ENCODE measurements at places on chromosomes 12 and 14.
A peak's percentile ranks its signal among the peaks of the same experiment; 100 is the strongest.

GRCh38 chr14:55938249-55938791 is 179.9 kb upstream of the PELI2 start:
- no peak for DNase-seq

- DNase-seq, result no peak
Measured at GRCh38 chr14:32336702-32337101, 7.6 kb downstream of the AKAP6 start.

GRCh38 chr14:85247071-85247470 is 282.9 kb upstream of the FLRT2 start:
- DNase-seq, result no peak

DNA sequence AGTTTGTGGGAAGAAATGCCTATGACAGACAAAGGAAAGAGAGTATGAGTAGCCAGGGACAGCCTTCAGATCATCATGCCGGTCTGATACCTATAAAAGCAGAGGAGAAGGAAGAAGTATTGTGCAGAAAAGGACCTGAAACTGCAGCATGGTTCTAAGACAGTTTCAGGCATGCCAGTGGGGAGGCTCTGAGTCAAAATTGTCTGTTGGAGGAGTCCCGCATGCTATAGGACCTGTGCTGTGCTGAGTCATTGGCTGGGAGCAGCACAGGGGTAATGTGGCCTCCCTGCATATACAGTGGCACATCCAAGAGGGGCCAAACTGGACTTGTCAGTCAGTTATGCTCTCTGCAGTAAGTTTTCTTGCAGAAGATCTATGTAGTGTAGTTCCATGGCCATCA is 40.7 kb downstream of the NEUROD4 start:
- peak; percentile 37 for DNase-seq

- no peak for DNase-seq
Measured at GRCh38 chr12:26572137-26572536, 260.9 kb downstream of the ITPR2 start.

DNA sequence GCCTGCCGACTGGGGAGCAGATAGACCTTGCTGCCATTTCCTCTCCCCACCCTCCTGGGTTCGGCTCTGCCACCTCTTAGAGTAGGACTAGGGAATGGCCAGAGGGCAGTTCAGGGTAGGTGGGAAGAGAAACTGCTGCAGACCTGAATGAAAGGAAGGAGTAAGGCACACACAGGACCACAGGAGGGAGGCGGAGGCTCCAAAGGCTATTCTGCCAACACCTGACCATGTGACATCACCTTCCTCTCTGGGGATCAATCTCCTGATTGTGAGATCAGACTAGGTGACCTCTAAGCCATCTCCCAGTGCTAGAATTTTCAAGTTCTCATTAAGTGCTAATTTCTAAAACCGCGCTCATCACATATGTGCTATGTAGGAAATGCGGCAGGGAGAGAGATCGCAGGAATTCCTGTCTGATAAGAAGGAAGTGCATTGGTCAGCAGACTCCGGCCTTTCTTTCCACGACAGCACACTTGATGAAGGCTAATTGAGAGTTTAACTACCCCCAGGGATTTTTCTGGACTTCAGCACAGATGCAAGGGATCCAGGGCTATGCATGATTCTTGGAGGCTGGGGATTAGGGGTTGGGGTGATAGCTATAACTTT is 11.5 kb upstream of the TSPAN11 start:
- DNase-seq, result no peak

GRCh38 chr12:17235996-17236395 is 630.0 kb upstream of the LMO3 start:
- no peak for DNase-seq

DNA sequence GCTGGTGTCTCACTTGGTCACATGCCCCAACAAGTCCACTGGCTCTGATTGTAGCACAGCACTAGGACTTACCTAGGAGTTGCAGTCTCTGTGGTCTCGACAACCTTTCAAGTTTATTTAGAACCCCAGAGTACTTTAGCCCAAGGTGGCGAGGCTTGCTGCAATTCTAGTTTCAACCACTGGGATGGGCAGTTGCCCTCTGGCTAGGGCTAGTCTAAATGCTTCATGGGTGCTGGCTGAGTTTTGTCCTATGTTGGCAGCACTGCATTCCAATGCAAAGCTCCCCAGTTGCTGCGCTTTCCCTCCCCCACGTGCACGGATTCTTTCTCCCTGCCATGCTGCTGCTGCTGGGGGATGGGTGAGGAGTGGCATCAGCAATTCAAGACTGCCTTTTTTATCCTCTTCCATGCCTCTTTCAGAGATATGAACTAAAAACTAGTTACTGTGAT is 207.9 kb downstream of the SYNE2 start:
- peak; percentile 2 for DNase-seq

DNA sequence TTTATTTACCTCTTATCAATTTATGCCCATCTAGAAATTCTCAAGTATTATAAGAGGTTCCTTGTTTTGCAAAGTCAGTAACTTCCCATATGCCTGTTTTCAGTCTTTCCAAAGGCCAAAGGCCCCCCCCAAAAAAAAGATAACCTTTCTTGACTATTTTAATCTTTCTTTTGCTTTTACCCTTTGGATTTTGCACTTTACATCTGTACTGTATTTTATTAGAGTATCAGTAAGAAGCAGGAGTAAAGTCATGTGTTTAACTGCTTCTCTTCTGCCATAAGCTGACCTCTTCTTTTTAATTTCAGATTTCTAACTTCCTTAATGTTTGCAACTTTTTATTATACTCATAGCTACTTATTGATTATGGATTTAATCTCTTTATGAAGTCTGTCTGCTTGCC is 716.4 kb upstream of the NOVA1 start:
- DNase-seq, result no peak

DNA sequence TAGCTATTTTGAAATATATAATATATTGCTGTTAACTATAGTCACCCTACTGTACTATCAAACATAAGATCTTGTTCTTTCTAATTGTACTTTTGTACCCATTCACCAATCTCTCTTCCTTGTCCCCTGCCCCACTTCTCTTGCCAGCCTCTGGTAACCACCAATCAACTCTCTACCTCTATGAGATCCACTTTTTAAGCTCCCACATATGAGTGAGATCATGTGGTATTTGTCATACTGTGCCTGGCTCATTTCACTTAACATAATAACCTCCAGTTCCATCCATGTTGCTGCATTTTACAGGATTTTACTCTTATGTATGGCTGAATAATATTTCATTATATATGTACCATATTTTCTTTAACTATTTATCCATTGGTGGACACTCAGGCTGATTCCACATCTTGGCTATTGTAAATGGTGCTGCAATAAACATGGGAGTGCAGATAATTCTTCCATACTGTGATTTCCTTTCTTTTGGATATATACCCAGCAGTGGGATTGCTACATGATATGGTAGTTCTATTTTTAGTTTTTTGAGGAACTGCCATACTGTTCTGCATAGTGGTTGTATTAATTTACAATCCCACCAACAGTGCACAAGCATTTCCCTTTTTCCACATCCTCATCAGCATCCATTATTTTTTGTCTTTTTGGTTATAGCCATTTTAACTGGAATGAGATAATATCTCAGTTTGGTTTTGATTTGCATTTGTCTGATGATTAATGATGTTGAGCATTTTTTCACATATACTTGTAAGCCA is 33.5 kb upstream of the SPIC start:
- no peak for DNase-seq

- DNase-seq, result no peak
Measured at GRCh38 chr12:113586461-113586860, 114.8 kb upstream of the LHX5 start.

- no peak for DNase-seq
Measured at GRCh38 chr12:32139064-32139421, 32.4 kb downstream of the BICD1 start.

GRCh38 chr14:84458881-84459280 is 1071.1 kb upstream of the FLRT2 start:
- DNase-seq, result no peak

- DNase-seq, result peak; percentile 44
Measured at GRCh38 chr14:99605299-99605961, 1.4 kb upstream of the CCDC85C start.

DNA sequence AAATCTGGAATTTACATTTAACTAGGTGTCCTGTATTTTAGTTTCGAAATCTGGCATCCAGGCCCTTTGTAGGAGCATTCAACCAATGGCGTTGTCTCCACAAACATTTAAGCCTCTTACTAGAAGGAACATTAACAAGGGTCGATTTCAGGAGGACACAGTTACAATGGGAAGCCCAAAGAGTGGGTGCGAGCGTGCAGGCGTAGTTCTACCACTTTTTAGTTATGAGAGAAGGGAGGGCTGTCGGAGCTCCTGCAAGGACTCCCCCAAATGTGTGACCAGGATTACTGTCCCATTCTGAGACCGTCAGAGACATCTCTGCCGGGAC is 365 bp upstream of the ABHD4 start:
- no peak for DNase-seq

DNA sequence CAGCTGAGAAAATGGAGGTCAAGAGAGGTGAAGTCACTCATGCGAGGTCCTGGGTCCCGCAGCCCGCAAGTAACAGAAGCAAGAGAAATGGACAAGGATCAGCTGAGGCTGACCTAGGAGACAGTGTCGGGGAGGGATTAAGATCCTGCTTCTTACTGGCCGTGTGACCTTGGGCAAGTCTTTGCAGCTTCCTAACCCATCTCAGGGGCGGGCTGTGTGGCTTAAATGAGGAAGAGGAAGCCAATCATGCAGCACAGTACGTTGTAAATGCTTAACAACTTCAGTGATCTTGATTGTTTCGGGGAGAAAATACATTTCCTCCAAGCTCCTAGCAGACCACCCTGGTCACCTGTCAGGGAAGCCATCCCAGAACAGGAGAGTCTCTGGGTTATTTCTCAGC is 7.1 kb upstream of the PGF start:
- DNase-seq, result no peak

DNA sequence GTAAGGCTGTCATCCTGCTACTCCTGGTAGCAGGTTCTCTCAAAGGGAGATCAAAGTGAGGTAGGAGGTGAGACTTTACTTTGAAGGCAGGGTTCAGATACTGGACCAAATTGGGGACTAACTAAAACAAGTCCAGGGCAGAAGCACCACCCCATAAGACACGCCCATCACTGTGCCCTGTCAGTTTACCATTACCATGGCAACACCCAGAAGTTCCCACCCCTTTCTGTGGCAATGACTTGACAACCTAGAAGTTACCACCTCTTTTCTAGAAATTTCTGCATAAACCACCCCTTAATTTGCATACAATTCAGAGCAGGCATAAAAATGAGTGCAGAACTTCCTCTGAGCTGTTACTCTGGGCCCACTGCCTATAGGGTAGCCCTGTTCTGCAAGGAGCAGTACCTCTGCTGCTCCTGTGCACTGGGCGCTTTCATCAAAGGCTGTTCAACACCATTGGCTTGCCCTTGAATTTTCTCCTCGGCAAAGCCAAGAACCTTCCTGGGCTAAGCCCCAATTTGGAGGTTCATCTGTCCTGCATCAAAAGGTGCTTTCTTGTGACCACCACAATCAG is 64.8 kb upstream of the MAX start:
- DNase-seq, result no peak

GRCh38 chr14:22551605-22551997 is 37.4 kb downstream of the DAD1 start:
- no peak for DNase-seq

GRCh38 chr12:126355346-126355745 is 1290.1 kb downstream of the AACS start:
- DNase-seq, result no peak

- no peak for DNase-seq
Measured at GRCh38 chr12:73514672-73515071, 1023.0 kb upstream of the ATXN7L3B start.

GRCh38 chr12:117476341-117476740 is 114.9 kb upstream of the NOS1 start:
- no peak for DNase-seq

DNA sequence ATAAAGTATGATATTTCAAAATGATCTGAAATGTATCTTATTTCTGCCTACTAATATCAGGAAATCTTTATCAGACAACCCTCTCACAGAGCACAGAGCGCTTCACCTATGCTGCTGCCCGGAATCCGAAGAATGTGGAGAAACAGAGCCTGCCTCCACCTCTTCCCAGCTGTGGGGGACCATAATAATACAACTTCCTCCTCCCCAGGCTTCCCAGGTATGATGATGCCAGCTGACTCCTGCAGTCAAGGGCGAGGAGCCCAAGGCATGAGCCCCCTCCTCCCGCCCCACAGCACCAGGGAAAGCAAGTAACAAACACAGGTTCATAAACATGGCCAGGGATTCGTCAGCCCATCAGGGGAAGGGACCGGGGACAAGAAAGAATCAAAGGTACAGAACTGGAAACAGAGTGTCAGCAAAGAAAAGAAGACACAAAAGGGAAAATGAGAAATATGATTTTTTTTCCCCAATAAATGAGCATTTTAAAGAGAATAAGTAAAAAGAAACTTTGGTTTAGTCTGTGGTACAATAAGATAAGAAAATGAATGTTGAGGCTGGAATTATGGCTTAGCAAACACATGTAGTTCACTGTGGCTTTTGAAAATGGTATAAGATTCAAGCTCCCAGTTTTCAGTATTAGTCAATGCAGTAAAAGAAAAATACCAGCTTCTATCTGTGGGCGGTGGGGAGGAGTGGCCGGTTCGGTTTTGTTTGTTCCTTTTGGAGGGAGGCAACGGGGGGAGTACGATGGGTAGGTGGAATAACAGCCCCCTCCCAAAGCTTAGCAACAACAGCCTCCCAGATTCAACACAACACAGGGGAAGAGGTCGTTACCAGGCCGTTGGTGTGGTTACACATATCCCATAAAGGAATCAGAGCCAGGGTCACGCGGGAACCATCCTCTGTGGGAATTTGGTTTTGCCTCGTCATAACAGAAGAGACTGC is 68.3 kb downstream of the SETD3 start:
- DNase-seq, result no peak

DNA sequence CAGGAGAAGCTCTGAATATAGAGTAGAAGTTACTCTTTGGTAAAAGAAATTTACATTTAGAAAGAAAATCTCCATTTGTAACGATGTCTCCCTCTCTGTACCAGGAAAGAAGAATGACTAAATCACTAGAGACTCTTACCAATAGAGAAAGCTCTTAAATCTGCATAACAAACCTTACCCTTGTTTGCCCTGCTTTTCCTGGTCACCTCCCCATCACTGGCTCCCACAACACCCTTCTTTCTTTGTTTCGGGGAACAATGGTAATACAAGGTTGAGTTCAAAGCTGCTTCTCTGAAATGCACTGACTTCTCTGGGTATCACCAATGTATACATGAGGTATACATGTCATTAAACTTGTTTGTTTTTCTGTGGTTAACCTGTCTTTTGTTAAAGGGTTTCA is 351.1 kb upstream of the FLRT2 start:
- no peak for DNase-seq

DNA sequence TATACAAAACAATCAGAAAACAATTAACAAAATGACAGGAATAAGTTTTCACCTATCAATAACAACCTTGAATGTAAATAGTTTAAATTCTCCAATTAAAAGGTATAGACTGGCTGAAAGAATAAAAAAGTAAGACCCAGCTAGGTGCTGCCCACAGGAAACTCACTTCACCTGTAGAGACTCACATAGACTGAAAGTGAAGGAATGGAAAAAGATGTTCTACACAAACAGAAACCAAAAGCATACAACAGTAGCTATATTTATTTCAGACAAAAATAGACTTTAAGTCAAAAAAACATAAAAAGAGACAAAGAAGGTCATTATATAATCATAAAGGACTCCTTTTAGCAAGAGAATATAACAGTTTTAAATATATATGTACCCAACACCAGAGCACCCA is 152.4 kb upstream of the PWP1 start:
- no peak for DNase-seq
